GDM1 (cell line): ENCODE measurements at places on chromosomes 6 and 20.
A peak's percentile ranks its signal among the peaks of the same experiment; 100 is the strongest.

GRCh38 chr20:53555816-53556215 is 37.8 kb downstream of the ZNF217 start:
- no peak for DNase-seq

DNA sequence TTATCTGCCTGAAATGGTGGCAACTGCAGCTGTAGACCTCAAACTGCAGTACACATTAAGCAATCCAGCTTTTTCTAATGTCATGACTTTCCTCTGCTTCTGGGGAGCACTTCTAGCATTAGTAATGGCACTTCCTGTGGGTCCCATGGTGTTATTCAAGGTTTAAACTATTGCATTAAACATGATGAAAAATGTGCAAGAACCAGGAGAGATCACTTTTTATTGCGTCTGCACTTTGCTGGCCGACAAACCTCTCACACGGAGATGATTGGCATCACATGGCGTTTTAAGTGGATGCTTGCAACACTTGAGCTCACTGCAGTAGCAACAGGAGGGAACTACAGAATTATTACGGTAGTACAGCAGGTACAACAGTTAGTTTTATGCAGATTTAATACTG is 148.4 kb downstream of the HIVEP2 start:
- DNase-seq = no peak

DNA sequence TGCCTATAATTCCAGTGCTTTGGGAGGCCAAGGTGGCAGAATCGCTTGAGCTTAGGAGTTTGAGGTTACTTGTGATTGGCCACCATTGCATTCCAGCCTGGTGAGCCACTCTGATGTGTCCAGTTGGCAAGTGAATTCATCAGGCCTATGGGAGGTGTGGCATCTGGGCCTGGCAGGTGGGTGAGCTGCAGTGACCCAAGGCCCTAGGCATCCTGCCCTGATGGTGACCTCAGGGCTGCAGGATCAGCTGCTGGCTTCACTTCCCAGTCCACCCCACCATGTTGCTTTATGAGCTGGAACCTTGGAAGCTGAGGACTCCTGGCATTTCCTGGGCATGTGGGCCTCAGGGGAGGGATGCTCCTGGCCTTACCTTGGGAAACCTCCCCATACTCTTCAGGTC is 20.5 kb downstream of the RSPH9 start:
- DNase-seq = no peak

- no peak for DNase-seq
Measured at GRCh38 chr6:40500227-40500626, 86.9 kb downstream of the LRFN2 start.

- DNase-seq = no peak
Measured at GRCh38 chr20:24742436-24742835, 206.6 kb upstream of the CST7 start.

DNA sequence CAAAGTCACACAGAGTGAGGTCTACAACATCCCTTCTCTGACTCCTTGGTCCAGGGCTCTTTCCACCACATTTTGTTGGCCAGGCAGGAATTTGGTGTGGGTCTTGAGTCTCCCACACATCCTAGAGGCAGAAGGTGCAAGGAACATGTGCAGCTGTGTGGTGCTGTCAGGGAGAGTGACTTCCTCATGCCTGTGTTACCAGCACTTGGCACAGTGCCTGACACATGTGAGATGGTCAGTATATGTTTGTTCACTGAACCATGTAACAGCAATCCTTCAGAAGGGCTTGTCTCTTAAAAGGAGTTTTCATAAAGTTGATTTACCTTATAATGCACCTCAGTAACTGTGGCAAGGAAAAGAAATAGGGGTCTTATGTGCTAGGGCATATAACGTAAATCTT is 168.5 kb downstream of the CDC5L start:
- DNase-seq = no peak

GRCh38 chr6:137269803-137270202 is 50.6 kb upstream of the IFNGR1 start:
- DNase-seq = no peak

GRCh38 chr6:138476116-138476515 is 23.2 kb downstream of the NHSL1 start:
- no peak for DNase-seq

DNA sequence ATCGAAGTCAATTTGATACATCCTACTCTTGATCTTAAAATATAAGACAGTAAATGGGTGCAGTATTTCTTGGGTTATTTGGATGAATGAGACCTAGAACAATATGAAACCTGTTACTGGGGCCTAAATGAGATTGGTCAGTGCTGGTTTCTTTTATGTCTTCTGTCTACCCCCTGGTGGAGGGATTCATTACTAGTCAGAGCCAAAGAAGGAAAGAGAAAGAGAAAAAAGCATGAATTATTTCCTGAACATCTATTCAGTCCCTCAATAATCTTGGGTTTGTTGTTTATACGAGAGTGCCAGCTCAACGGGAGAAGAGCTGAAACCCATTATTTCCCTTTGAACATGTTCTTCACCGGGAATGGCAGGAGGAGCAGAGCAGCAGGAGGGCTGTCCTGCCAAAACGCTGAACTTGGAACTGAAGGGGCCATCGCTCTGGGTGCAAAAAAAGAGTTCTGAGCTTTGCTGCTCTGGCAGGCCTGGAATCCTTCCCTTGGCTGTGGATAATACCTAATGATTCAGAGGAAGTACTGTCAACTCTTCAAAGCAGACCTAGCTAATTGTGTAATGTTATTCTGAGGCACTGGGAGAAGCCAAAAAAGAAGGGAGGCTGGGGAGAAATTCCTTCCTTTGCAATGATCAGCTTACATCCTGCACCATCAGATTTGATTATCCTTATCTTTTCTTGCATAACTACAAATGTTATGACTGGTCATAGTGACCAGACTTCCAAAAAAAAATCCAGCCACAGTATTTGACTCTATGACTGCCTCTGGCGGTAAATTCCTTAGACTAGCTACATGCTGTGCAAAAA is 72.0 kb downstream of the BLOC1S5 start:
- DNase-seq = no peak

DNA sequence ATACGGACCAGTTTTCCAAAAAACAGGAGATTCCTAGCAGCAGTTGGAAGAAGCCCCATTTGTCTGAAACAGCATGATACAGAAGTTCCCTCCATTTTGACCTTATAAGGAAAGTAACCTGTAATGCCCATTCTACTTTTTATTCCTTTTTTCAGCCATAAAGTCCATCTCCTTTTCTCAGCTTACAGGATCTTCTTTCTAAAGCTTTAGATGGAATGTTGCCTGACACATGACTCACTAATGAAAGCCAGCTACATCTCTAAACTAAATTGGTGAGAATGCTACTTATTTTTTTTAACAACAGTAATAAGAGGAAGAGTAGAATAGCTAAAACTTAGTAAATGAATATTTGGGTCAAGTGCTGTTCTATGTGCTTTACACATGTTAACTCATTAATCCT is 234.1 kb downstream of the CDH26 start:
- DNase-seq = no peak

DNA sequence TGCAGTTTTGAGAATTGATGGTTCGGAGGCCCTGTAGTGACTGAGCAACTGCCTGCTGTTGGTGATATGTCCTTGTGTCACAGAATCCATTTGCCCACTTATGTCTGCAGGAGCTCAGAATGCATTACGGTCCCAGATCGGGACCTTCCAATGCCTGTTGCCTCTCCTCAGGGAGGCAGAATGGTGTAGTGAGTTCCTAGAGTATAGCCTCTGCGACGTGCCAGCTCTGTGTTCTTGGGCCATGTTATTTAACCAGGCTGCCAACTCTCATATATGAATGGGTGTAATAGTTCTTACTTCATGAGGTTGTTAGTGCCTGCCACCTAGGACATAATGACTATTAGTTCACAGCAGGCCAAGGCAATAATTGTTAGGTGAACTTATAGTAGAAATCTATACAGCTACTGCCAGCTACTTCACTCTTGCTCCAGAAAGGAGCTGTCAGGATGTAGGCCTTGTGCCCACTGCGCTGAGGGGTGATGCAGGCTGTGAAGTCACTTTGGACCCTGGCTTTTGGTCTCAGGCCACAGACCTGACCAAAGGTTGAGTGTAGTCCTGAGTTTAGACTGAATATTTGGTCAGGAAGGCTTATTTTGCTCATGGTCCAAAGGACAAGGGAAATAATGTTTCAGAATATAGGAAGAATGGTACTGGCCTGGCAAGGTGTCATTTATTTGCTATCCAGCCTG is 82.1 kb downstream of the ASXL1 start:
- no peak for DNase-seq

GRCh38 chr6:72287801-72288200 is 334.1 kb upstream of the KCNQ5 start:
- DNase-seq = no peak

- DNase-seq = no peak
Measured at GRCh38 chr20:60804918-60805630, 447.0 kb upstream of the CDH4 start.

- no peak for DNase-seq
Measured at GRCh38 chr20:63175038-63175895, 40.7 kb downstream of the YTHDF1 start.

- no peak for DNase-seq
Measured at GRCh38 chr6:4377603-4378002, 242.2 kb upstream of the ECI2 start.

DNA sequence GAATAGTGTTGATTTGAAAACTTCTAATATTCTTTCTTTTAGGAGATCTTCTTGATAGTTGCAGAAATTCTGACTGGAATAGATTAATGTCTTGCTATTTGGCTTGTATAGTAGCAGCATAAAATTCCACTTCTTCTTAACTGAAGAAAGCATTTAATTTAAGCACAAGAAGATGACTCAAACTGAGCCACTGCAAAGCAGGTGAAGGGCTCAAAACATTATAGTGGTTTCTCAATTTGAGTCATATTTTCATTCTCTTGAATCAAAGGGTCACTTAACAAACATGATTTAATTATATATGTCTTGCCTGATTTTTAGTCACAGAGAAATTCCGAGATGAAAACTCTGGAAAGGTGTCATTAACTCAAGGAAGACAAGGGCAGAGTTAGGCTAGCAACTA is 239.3 kb downstream of the ZNF217 start:
- no peak for DNase-seq

DNA sequence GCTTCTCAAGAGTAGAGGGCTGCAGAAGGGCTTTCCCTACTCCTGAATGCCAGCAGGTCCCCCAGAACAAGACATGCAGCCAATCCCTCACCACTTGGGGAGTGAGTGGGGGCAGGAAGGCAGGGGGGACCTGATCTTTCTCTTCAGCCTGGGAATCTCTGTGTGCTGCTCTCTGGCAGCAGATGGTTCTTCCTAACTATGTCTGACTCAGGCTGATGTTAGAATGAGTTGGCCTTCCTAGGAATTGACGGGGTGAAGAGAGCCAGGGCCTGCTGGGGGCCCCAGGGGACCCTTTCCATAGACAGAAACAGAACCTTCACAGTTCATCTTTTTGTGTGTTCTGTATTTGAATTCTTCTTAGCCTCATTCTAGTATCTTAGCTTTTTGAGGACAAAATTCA is 29.0 kb upstream of the TCP11 start:
- DNase-seq = no peak

DNA sequence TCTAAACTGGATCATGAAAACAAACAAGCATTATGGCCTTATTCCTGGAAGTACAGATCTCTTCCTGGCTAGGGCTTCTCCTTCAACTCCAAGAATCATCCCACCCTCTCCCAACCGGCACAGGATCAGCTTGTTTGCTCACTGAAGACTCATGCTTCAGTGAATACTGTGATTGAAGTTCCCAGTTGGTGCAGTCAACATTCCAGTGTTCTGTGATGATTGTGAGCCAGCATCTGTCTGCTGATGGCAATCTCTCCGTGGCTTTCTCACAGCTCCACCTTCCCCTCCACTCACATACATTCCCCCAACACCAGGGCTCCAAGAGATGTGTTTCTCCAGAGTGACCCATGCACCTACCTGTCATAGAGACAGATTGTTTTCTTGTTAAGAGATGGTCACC is 421.3 kb upstream of the BTBD3 start:
- DNase-seq = peak; percentile 15

GRCh38 chr20:35953387-35954199 is 709 bp downstream of the SCAND1 start:
- DNase-seq = peak; percentile 54

DNA sequence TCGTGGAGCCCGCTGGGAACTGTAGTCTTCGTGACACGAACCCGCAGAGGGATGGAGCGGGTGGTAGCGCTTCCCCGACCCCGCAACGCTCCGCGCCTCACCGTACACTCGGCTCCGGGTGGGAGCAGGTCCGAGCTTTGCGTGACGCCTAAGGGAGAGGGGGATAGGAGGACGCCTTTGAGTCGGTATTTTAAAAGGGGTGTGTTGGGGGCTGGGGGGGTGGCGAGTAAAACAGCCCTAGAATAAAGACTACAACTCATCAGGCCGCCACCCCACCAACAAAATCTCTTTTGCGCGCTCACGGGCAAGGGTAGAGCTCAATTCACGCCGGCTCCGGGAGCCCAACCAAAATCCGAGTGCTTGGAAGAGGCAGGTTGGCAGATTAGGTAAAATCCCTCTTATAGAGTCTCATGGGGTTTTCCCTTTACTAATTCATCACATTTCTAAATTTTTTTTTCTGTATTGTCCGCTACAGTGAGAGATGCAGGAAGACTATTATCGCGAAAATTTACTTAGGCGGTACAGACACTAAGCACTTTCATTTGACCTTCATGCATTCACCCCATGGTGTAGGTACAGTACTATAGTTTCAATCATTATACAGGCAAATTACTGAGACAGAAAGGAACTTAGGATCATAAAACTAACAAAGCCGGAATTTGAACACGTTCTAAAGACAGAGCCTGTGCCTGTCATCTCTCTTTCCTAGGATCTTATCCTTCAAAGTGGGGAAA is 706 bp upstream of the SNX14 start:
- DNase-seq = no peak

- no peak for DNase-seq
Measured at GRCh38 chr6:92779746-92780145, 639.6 kb downstream of the EPHA7 start.

- DNase-seq = no peak
Measured at GRCh38 chr6:166478782-166479592, 96.2 kb upstream of the MPC1 start.

DNA sequence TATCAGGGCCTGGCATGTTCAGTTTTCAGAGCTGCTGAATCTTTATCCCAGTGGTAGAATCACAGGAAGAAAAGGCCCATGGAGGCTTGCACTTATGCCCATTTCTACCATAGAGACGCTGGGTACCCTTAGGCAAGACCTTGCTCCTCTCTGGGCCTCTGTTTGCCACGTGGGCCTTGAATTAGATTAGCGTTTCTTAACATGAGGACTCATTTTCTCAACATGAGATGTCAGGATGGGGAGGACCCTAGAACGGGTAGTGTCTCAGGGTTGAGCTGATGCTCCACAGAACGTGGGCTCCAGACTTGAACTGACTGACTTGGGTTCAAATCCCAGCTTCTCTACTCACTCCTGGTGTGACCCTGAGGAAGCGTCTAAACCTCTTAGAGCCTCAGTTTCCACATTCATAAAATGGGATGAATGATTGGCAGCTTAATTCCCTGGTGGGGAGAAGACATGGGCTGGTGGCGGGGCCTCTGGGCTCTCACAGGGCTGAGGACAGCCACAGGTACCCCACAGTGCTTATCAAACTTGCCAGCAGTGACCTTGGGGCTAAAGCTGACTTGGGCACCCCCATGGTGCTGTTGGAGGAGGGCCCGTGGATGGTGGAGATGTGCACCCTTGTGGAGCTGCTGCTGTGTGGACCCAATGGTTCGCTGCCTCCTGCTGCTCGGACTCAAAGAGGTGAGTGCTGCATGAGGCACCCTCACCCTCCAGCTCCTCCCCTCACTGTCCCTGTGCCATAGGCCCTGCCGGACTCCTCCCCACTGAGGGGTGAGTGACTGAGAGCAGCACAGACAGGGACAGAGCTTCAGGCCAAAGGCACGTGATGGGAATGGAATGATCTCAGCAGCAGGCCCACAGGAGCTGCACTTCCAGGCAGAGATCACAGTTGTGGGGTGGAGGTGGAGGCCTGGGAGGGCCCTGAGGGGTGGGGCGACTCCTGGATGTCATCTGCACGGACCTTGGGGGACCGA is 28.2 kb downstream of the SUN5 start:
- DNase-seq = no peak
